ENCODE measurements at places on chromosomes 16 and 17.

GRCh38 chr16:4372578-4373355 is 1.1 kb downstream of the VASN start:
- no peak for DNase-seq

- DNase-seq, result no peak
These were observed at the start of gene PPL for GRCh38 chr16:4936991-4937781. PPL (minus strand) TSS chr16:4937148; CDS start chr16:4937045, 103 bp downstream.

DNA sequence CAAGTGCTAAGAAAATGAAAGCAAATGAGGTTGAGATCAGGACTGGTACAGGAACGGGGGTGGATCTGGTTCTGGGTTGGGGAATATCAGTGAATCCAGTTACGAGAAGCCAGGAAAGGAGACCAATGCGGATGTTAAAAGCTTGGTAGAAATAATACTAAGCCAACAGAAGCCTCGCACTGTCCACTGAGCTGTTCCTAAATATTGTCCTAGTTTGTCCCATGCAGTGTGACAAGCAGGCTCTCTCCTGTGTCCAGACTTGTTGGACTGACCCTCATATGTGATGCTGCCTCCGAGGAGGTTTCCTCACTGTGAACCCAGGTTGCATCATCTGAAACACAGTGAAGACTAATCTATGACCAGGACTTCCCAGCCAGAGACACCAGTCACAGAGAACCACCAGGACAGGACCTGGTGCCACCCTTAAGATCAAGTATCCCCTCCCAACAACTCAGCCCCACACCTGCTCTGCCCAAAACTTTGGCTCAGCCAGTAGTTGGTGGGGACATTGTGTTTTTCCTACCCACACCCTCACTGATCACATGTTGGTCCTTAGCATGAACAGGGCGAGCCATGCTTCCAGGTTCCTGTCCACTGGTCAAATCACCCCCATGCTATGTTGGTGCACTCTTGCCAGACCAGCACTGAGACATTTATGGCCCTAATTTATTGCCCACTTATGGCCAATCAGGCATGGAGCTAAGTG is 32.7 kb upstream of the SCNN1B start:
- no peak for DNase-seq

DNA sequence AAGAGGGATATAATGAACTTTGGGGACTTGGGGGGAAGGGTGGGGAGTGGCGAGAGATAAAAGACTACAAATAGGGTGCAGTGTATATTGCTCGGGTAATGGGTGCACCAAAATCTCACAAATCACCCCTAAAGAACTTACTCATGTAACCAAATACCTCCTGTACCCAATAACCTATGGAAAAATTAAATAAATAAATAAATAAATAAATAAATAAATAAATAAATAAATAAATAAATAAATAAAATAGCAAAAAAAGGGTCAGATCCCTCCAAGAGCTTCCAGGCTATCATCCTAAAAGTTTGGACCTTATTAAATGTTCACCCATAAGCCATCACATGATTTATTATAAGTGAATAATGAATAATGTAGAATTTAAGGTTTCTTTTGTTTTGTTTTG is 636.1 kb upstream of the C16orf82 start:
- DNase-seq, result no peak

DNA sequence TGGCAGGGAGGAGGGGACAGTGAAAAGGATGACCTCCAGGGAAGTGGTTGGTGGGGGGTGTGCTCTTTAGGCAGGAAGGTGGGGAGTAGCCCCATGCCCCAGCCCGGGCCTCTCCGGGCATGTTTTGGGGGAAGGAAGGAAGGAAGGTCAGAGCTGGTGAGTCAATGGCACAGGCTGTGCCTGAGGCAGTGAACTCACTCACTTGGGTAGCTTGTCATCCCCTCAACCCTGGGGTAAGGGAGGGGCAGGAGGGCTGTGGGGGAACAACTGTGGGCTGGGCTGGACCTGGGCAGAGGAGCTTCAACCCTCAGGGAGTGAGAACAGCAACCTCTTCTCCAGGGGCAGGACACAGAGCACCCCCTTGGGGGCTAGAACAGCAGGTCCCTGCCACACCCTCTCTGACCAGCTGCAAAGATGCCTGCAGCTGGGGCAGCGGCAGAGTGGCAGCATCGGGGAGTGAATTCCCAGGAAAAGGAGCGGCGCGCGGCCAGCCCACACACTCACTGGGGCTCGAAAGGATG is 6.3 kb downstream of the CSF3 start:
- no peak for DNase-seq

GRCh38 chr17:774313-774584 is 7.8 kb downstream of the GLOD4 start:
- no peak for DNase-seq

DNA sequence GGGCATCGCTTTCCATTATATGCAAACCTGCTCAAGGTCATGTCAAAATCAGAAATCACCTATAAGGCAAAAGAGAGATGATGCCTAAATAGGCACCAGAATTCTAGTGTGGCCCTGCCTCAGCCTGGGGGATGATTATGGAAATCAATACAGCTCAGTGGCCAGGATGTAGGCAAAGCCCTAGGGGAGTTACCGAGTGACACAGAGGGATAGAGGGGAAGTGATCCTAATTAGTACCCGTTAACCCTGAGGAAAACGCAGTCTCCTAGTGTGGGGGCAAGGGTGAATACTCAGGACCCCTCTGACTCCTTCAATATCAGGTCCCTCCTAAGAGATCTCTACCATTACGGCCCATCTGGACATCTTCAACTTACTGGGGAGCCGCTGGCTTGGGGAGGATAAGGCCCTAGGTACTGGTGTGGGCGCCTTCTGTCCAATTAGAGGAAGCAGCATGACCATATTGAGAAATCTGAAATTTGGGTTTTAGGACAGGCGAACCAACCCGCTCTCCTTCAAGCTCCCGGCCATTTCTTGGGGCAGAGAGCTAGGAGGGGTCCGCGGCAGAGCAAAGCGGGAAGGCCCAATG is 725 bp downstream of the NT5C3B start:
- DNase-seq, result no peak
